ENCODE measurements at places on chromosomes 3 and 15.

- DNase-seq, result no peak
These were observed 860.3 kb upstream of the SEMA6D start for GRCh38 chr15:46856839-46857502.

DNA sequence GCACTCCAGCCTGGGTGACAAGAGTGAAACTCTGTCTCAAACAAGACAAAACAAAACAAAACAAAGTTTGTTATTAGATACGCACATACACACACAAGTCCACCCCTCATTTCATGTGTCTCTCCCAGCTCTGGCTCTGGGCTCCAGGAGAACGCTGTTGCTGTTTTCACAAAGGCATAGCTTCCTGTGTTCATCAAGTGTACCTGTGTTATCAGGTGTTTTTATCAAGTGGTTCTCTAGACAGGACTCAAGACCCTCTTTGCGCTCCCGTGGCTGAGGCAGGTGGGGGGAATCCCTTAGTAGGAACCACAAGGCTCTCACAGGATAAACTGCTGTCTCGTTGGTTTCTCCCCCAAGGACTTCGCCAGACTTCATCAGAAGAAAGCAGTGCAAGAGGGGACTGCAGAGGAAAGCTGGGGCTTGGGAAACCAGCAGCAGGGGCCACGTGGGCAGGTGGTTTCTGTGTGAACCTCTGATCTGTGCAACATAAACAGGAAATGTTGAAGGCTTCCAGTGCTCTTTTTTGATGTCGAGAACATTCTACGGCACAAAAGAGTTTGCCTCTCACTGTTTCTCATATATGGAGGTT, 6.9 kb upstream of the PPP1R2 start:
- DNase-seq, result no peak

- no peak for DNase-seq
These were observed 304.8 kb downstream of the CTNNB1 start for GRCh38 chr3:41503998-41504623.

GRCh38 chr15:35197306-35197705, 112.2 kb upstream of the NANOGP8 start:
- no peak for DNase-seq

- peak; percentile 59 for DNase-seq
These were observed 54.9 kb downstream of the SPSB4 start for GRCh38 chr3:141105828-141106628.

- DNase-seq, result no peak
These were observed 40.8 kb downstream of the CHST14 start for GRCh38 chr15:40511472-40512133.

DNA sequence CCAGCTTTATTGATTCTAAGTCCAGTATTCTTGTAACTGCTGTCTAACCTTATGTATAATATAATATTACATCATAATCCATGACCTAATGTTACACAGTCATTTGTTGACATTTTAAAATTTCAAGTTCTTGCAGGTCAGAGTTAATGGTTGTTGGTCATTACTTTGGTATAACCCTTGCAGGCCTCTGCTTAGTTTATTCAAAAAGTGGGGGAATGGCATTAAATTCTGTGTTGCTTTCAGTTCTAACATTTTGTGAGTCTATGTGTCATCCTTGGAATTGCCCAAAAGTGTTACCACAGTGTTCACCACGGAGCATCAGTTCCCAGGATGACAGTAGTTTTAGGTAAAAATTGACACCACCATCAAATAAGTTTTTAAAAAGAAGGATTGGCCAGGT, 174.8 kb upstream of the BCL6 start:
- DNase-seq, result no peak

DNA sequence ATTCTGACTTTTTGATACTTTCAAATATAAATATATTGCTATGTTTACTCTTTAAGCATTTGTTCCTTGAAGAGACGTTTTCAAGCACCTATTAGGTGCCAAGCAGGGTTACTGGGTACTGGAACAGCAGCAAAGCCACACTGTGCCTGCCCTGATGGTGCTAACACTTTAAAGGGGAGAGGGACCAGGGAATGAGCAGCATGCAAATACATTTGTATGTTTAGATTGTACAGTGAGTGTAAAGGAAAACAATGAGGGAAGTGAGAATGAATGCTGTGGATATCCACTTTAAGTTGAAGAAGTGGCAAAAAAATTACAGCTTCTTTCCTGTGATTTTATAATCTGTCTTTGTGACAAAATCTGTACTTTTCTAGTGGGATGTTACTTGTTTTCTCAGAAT, 400.2 kb upstream of the ATP11B start:
- no peak for DNase-seq

GRCh38 chr3:136862617-136863322, 762 bp downstream of the NCK1 start:
- DNase-seq, result no peak

GRCh38 chr3:10010878-10011465, 15.3 kb upstream of the FANCD2 start:
- DNase-seq, result peak; percentile 99

DNA sequence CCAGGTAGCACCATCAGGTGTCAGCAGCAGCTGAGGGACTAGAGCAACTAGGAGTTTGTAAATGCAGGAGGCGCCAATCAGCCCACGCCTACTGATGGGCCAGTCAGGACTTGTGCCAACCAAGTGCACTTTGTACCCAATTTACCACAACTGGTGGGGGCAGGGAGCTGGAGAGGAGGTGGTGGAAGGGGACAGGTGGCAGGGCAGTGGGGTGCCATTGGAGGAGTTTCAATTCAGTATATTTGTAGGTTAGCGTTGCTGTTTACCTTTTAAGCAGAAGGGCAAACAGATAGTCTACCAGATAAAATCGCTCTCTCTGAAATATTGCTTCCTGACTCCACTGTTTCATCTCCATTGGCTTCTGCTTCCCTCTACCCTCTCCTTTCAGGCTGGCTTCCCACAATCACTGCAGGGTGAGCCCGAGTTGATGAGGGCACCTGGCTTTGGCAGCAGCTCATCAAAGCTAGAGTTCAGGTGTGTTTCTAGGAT, 75.7 kb downstream of the TRIM69 start:
- no peak for DNase-seq

GRCh38 chr3:180580934-180581333, 21.0 kb upstream of the TTC14 start:
- DNase-seq, result no peak

GRCh38 chr3:32147933-32148332, 41.5 kb downstream of the GPD1L start:
- DNase-seq, result no peak

- no peak for DNase-seq
These were observed 35.6 kb upstream of the RASGRP1 start for GRCh38 chr15:38600236-38600635.

DNA sequence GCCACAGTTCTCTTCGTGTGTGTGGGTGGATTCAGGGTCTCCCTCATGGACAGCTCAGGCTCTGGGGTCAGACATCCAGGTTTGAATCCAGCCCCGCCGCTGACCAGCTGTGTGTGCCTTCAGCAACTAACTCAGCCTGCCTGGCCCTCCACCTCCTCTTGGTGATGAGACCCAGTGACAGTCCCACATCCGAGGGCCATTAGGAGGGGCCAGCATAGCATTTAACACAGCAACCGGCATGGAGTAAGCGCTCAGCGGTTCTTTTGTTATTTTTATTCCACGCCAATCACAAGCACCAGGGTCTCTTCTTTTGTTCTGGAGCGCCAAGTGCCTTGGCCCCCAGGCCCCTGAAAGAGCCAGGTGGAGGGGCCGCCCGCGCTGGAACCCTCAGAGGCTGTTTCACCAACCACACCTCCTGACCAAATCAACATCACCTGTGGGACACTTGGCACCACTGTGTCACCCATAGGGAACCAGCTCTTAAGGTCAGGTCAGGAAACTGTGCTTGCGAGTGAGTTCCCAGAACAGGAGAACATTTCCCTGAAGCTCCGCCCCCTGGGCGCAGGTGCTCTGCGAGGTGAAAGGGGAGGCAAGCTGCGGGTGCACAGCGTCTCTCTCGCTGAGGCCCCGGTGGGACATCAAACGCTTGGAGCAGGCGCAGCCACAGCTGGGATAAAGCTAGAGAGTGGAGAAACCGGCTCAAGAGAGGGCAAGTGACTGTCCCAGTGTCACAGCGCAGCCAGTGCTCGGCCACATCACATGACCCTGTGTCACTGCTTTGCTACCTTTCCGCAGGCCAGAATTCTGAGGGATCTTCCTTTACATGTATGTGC, 311.3 kb downstream of the UACA start:
- DNase-seq, result no peak

DNA sequence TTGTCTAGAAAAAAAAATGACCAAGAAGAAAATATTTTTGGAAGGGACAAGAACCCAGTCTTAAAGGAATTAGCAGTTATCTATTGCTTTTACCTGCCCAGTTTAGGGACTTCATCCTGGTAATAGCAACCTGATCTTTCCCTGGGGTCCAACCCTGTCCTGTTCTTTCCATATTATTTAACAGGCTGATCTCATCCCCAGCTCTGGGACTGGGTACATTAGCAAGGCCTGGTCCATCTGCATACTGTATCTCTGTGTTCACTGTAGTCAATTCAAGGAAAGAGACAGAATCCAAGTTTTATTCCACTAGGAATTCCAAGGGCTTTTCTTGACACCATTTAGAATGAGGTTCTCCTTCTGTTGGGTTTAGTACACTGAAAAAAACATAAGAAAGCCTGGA, 191.7 kb upstream of the GADL1 start:
- no peak for DNase-seq

GRCh38 chr3:25257026-25257425, 171.0 kb upstream of the RARB start:
- no peak for DNase-seq

DNA sequence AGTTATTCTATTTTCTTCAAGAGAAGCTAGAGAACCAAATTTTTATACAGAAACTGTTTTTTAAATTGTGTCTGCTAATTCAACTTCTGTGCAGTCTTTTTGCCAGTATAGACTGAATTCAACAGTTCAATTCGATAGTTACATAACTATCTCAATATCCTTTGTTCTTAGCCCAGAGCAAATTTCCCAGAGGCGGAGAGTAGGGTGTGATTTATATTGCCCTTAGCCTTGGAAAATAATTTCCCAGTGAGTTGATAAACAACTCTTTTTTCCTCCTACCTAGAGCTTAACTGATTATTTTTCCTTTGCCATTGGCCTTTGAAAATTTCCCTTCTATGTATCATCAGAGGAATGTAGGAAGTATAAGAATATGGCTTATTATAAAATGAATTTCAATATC, 420.5 kb downstream of the NSUN3 start:
- no peak for DNase-seq

DNA sequence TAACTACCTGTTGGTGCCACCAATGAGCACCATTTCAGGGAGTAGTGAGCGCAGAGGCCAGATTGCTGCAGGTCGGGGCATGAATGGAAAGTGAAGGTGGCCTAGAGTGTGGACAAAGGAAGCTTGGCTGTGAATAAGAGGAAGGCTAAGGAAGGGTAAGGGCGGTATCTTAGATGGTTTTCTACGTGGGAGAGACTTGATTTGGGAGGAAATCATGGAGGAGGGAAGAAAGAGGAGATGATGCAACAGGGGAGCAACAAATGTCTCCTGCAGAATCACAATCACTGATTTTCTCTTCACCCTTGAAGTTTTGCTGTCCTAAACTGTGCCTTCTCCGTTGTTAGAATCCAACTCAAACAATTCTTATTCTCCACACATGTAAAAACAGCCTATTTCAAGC, 21.8 kb downstream of the NME9 start:
- DNase-seq, result no peak

- no peak for DNase-seq
These were observed 25.3 kb downstream of the GALNT15 start for GRCh38 chr3:16199769-16200168.

- no peak for DNase-seq
These were observed 441.3 kb downstream of the TBL1XR1 start for GRCh38 chr3:176755977-176756376.

GRCh38 chr3:156788846-156789245, 37.3 kb upstream of the LEKR1 start:
- DNase-seq, result no peak

GRCh38 chr3:194572944-194573491, 60.2 kb downstream of the TMEM44 start:
- no peak for DNase-seq

GRCh38 chr3:2423143-2423542, 324.5 kb downstream of the CNTN4 start:
- DNase-seq, result no peak

- no peak for DNase-seq
These were observed 41.6 kb downstream of the RAF1 start for GRCh38 chr3:12622335-12622734.

DNA sequence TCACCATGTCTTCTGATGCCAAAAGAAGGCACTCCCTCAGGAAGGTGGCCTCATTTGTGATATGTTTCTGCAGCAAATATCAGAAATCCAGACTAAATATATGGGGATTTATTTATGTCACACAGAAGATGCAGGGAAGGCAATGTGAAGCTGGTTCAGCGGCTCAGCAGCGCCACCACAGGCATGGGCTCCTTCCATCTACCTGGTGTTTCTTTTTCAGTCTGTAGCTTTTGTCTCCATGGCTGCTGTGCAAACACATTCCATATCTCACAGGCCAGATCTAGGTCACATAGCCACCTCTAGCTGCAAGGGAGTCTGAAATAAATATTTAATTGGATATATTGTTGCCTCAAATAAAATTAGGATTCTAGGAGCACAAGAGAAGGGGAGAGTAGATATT, 502.1 kb upstream of the IL12A start:
- no peak for DNase-seq

DNA sequence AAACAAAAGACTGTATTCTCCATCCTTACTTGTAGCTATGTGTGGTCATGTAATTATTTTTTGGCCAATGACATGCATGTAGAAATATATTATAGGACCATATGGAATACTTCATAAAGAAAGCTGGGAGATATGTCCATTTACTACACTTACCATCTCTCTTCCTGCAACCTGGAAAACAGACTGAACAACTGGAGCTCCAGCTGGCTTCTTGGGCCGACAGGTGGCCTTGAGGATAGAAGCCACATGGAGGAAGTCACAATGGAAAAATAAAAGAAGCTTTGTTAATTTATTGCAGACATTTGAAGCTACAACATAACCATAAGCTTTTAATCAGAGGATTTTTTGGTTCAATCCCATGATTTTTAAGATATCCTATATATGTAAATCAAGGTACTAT, 167.9 kb upstream of the CBLB start:
- no peak for DNase-seq

DNA sequence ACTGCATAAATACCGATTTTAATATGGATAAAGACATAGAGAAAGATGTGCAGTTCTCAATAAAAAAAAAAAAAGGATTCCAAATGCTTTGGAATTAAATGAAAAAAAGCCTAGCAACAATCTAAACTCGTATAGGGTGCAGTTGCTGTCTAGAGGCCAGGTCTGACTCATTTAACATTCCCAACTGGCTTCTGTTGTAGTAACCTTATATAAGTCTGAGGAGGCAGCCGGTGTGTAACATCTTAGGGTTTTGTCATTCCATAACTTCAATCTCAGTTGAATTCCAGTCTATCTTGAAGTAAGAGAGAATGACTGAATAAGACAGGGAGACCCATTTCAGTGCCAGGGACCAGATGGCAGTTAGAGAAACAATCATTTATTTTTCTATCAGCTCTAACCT, 6.5 kb downstream of the PDCD10 start:
- no peak for DNase-seq

Measured in mesenteric fat pad (tissue), 1 donor.